ENCODE measurements at places on chromosomes 6 and 20.

DNA sequence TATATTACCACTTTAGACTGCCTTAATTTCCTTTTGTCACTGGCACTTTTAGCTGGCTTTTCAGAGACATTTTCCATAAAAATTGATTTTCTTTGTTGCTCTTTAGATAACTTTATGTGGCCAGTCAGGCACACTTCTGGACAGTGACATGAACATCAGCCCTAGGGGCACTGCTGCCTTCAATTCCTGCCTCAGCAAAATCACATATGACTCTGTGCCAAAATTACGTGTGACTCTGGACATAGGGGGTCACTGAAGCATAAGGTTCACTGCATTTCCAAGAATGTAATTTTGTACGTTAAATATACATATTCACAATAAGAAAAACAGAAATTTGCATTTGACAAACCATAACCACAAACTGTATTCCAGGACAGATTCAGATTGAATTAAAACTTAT lies 66.5 kb downstream of the ESF1 start:
- no peak for DNase-seq

- no peak for DNase-seq
Measured at GRCh38 chr6:164856138-164856537, 453.3 kb downstream of the C6orf118 start.

DNA sequence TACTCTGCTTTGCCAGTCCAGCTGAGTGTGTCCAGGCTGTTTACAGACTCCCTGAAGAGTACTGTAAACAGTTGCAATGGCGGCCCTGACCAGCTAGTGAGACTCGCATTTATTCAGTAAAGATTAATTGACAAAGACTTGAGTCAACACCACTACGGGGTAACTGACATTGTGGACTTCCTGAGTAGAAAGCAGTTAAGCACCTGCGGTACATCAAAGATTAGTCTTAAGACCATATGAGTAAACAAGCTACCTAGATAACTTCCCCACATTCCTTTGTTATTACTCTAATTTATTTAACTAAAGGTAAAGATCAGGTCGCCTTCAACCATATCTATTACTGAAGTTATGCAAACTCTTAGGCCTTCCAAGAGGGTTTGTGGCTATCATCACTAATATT lies 12.6 kb downstream of the VPS52 start:
- DNase-seq = no peak

DNA sequence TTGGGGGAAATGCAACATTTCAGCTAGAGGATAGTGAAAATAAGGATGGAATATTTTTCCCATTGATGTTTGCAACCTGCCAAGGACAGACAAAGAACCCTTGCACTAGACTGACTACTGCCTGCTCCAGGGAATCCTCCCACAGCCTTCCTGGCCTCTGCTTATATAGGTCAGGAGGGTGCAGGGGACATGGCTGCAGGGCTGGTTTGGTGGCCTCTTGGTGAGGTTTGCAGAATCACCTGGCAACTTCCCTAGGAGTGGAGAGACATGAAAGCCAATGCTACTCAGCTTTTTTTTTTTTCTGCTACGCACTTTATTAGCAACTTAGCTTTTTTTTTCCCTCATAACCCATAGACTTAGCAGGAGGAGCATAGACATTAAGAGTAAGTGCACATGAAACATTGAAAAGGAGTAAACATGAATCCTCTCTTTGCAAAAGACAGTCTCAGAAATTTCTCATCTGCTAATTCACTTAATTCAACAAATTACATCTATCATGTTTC lies 39.8 kb upstream of the CDYL start:
- no peak for DNase-seq

DNA sequence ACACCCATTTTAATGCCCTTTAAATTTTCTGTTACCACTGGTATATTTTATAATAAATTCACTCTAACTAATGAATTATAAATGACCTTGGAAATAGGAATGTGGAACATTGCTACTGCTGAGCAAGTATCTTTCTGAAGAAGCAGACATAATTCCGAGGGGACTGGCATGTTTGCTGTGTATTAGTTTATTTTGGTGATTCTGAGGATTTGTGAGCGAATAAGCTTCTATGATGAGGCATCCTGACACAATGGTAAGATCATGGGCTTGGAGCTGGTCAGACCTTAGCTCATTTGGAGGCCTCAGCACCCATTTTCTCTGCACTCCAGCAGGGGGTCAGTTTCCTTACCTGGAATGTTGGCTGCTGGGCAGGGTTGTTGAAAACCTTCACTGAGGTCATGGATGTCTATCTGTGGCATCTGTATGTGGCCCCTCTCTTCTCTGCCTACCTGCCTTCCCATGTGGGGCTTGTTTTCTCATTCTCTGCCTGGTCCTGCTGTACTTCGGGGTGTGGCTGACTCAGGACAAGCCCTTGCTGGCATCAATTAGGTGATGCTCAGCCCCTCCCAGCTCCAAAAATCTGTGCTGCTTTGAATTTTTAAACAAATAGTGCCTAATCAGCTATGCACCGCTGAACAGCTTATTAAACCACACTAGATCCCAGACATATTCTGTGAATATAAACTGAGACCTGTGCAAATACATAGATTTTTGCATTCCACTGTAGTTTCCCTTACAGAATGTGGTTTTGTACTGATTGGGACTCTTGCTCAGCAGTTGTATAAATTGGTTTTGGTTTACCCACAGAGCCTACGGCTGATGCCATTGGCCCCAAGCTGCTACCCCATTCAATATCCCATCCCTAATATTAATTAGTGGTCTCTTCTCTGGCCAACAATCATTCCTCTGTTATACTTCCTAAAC lies 10.7 kb downstream of the ARID1B start:
- no peak for DNase-seq

GRCh38 chr20:47557791-47558190 lies 56.1 kb downstream of the NCOA3 start:
- DNase-seq = no peak

DNA sequence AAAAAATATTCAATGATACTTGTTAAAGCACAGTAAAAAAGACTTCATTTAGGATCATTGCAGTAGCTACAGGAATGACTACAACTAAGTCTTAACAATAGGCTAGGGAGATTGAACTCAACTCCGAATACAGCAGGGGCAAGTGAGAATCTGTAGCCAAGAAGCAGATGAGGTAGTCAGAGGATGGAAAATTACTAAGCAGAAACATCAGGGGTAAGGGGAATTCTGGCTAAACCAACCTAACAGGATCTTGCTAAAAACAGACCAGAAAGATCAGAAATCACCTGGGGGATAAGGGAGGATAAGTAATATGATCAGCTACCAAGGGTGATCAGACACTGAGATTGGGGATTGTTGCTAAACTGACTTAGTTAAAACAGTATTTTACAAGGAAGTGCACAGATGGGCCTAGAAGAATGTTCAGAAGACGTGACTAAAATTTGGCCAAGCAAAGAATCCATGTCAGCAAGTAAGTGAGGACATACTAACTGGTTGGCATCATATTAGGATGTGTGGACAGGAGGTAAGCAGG lies 217.5 kb downstream of the TENT5A start:
- DNase-seq = no peak

DNA sequence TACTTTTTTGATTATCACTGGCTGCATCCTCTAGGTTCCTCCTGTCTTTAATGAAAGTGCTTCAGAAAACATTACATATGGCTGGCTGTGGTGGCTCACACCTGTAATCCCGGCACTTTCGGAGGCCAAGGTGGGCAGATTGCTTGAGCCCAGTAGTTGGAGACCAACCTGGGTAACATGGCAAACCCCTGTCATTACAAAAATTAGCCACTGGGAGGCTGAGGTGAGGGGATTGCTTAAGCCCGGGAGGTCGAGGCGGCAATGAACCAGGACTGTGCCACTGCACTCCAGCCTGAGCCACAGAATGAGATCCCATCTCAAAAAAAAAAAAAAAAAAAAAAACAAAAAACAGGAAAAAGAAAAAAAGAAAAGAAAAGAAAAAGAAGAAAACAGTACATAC lies 35.3 kb downstream of the BEND3 start:
- DNase-seq = no peak

- DNase-seq = no peak
Measured at GRCh38 chr20:50516180-50516934, 6.2 kb downstream of the PTPN1 start.

DNA sequence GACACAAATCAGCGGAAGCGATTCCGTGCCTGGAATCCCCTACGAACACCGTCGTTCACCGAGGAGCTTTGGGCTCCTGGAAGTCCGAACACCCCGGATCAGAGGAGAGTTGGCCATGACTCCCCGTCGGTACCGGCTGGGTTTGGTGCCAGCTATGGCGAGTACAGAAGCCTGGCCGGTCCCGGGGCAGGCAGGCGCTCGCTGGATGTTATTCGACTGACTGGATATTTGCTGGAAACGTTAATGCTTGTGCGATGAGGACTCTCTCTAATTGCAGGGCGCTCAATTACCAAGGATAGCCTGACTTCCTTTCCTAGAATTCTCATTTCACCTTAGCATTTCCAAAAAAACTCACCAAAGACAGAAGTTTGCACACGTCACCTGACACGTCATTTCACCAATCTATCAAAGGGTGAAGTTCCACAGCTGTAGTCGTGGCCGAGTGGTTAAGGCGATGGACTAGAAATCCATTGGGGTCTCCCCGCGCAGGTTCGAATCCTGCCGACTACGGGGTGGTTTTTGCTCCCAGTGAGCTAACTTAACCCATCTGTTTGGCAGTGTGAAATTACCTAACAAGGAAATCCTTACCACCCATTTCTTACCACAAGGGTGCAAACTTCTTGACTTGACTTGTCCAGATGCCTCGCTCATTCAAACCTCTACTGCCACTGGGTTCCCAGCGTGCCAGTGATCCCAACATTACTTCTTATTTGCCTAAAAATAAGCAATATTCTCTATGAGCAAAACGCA lies 22.7 kb upstream of the ZNF184 start:
- peak; percentile 78 for DNase-seq

- DNase-seq = no peak
Measured at GRCh38 chr6:136539967-136540652, 10.1 kb downstream of the MAP7 start.

DNA sequence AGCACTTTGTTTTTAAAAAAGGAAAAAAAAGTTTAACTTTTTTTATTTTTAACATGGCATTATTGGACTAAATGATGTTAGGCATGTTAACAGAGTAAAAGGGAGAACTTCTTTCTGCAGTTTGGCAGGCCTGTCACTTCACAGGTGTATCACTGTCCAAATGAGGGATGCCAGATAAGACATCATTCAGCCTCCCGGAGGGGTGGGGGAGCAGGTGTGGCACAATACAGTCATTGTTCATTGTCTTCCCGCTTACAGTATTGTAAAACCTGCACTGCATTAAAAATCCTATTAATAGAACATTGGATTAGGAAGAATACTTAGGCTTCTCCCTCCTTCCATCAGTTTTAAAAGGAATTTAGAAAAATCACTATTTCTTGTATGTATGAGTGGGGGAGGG lies 80.7 kb downstream of the CARMIL1 start:
- DNase-seq = no peak

GRCh38 chr20:50762435-50763220 lies 31.2 kb downstream of the PARD6B start:
- DNase-seq = no peak

GRCh38 chr20:49888212-49889000 lies 26.9 kb downstream of the SPATA2 start:
- DNase-seq = peak; percentile 38

DNA sequence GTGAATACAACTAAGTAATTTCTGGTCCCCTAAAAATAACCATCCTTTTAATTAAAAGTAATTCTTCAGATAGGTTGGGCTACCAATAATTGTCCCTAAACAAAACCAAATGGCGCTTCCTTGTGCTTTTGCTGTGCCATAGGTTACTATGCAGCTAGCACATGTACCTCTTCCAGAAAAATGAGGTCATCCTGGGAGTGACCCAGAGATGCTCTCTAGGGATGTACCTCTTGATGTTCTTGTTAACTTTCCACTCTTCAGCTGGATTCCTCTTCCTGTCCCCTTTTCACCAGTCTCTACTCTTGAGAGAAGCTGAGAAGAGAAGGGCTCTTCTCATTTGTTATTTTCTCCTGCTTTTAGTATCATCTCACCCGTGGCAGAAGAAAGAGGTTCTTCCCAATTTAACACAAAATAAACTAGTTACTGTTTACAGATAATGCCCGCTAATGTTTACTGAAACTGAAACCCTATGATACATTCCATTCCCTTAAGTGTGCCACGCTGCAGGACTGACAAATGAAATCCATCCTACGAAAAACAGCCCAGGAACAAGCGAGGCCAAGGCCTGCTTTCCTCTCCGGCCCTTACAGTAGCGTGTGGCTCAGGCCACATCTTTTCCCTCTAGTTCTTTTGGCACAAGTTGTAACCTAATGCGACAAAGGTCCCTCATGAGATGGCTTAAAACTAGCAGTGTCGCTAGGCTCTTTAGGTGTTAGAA lies 24.2 kb downstream of the MRS2 start:
- DNase-seq = no peak

Measured in stimulated activated CD4-positive, alpha-beta T cell treated with anti-CD3 and anti-CD28 coated beads, Interleukin-15, amount 100 ng/mL, for 48 hours (primary cell).